ENCODE measurements at places on chromosomes 4 and X.

DNA sequence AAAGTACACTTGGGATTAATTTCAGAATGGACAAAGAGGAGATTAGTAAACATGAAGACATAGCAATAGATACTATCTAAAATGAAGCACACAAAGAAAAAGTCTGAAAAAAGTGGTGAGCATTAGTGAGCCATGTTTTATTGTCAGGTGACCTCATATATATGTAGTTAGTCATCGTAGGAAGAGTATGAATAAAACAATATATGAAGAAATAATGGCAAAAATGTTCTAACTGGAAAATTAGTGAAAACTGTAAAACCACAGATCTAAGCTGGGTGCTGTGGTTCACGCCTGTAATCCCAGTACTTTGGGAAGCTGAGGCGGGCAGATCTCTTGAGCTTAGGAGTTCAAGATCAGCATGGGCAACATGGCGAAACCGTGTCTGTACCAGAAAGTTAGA, 67.9 kb downstream of the RBPJ start:
- no peaks in the 10 kb centered on the region for H3K4me1 ChIP-seq
- H3K4me3 ChIP-seq, result no peak overlapping the region
- no peak overlapping the region for H3K27ac ChIP-seq
- H3K36me3 ChIP-seq, result no peaks in the 10 kb centered on the region
- DNase-seq, result no peak

- H3K27ac ChIP-seq, result no peak overlapping the region
- no peak for DNase-seq
- H3K27me3 ChIP-seq, result no peaks in the 10 kb centered on the region
- no peaks in the 10 kb centered on the region for H3K4me1 ChIP-seq
- no peaks in the 10 kb centered on the region for H3K36me3 ChIP-seq
- no peak overlapping the region for H3K4me3 ChIP-seq
Measured at GRCh38 chrX:29530501-29530900, 684.9 kb upstream of the MAGEB2 start.

- peaks cover 7% of the 10 kb centered on the region for H3K4me1 ChIP-seq
- no peak overlapping the region for H3K4me3 ChIP-seq
- no peak overlapping the region for H3K27ac ChIP-seq
- DNase-seq, result no peak
Measured at GRCh38 chr4:78155616-78156105, 98.5 kb downstream of the FRAS1 start.

DNA sequence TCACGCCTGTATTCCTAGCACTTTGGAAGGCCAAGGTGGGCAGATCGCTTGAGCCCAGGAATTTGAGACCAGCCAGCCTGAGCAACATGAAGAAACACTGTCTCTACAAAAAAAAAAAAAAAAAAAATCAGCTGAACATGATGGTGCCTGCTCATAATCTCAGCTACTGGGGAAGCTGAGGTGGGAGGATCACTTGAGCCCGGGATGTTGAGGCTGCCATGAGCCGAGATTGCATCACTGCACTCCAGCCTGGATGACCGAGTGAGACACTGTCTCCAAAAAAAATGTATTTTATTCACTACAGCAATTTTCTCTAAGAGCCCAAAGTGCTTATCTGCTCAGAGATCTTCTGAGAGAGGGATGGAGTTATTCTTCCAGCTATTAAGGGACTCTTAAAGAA, 215.8 kb upstream of the PPP3CA start:
- no peak overlapping the region for H3K27ac ChIP-seq
- no peak for DNase-seq
- H3K36me3 ChIP-seq, result no peaks in the 10 kb centered on the region
- H3K4me3 ChIP-seq, result no peak overlapping the region

GRCh38 chrX:72714478-72714916, 391 bp upstream of the PHKA1 start:
- no peaks in the 10 kb centered on the region for H3K36me3 ChIP-seq
- peak overlapping the region; percentile 8 for H3K4me3 ChIP-seq
- no peaks in the 10 kb centered on the region for H3K27me3 ChIP-seq
- H3K27ac ChIP-seq, result peak overlapping the region; percentile 90

DNA sequence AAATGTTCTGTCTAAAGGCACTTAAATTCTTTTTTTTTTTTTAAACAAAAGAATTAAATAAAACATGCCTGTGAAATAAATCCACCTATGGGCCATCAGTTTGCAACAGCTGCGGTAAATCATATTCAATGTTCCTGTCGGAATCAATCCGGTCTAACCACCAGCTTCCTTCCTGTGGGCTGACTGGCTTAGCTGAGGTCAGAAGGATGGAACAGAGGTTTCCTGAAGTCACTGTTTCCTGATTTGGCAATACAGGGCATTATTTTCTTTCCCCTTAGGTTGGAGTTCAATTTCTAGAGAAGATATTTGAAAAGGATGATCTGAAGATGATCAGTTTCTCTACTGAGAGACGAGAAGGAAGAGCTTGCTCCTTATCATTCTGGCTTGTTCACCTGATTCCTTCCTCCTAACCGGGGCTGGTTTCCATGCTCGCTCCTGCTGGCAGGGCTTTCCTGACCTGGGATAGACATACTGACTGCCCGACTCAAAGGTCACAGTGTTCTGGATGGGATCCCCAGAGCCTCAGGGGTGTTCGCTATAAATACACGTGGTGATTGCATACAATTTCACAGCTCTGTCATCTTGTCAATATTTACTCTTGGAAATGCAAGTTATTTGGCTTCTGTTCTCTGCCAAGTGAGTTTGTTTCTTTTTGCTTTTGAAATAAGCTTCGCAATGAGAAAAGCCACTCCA, 21.7 kb downstream of the PDLIM3 start:
- peak; percentile 27 for DNase-seq
- no peaks in the 10 kb centered on the region for H3K36me3 ChIP-seq
- H3K4me1 ChIP-seq, result peaks cover 22% of the 10 kb centered on the region

- H3K4me1 ChIP-seq, result no peaks in the 10 kb centered on the region
- DNase-seq, result no peak
- H3K36me3 ChIP-seq, result no peaks in the 10 kb centered on the region
- H3K27ac ChIP-seq, result no peak overlapping the region
- no peak overlapping the region for H3K4me3 ChIP-seq
Measured at GRCh38 chrX:37646254-37646653, 39.3 kb upstream of the XK start.

DNA sequence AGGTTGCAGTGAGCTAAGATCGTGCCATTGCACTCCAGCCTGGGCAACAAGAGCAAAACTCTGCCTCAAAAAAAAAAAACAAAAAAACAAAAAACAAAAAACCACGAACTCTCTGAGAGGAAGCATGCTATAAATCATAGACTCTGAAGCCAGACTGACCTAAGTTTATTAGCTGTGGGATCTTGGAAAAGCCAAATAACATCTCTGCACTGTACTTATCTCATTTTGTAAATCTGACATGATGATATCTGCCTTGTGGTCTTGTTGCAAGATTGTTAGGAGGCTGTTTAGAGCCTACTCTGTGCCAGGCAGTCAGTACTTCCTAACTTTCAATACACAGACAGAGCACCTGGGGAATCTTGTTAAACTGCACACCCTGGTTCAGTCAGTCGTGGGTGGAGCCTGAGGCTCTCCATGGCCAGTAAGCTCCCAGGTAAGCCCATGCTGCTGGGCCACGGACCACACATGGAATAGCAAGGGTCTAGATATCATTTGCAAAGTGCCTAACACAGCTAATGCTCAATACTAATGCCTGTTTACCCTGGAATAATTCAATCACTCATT, 107.6 kb upstream of the SMIM10 start:
- H3K4me3 ChIP-seq, result no peak overlapping the region
- no peak overlapping the region for H3K27ac ChIP-seq
- DNase-seq, result no peak
- no peaks in the 10 kb centered on the region for H3K36me3 ChIP-seq
- no peaks in the 10 kb centered on the region for H3K27me3 ChIP-seq
- no peaks in the 10 kb centered on the region for H3K4me1 ChIP-seq

- no peaks in the 10 kb centered on the region for H3K27me3 ChIP-seq
- no peak overlapping the region for H3K4me3 ChIP-seq
- H3K4me1 ChIP-seq, result peaks cover 5% of the 10 kb centered on the region
- H3K27ac ChIP-seq, result no peak overlapping the region
- no peaks in the 10 kb centered on the region for H3K36me3 ChIP-seq
Measured at GRCh38 chrX:108126661-108127060, 35.1 kb downstream of the ATG4A start.

- DNase-seq, result no peak
- no peak overlapping the region for H3K4me3 ChIP-seq
- H3K36me3 ChIP-seq, result no peaks in the 10 kb centered on the region
- no peaks in the 10 kb centered on the region for H3K4me1 ChIP-seq
- no peaks in the 10 kb centered on the region for H3K27me3 ChIP-seq
Measured at GRCh38 chrX:57952320-57952678, 42.0 kb upstream of the ZXDA start.

DNA sequence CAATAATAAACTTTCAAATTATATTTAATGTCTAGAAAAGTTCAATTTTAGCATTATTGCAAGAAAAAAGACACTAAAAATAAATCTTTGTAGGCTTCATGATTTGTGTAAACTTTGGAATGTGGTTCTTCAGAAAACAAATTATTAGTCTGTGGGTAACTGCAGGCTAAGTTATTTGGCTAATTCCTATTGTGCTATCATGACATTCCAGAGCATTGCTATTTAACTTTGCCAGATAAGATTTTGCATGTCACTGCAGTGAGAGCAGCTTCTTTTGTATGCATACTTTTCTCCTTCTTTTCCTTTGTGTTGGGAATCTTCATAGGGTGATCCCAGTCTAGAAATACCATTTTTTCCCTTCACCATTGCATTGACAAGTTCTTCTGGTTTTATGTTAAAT, 130.0 kb downstream of the AWAT2 start:
- H3K27me3 ChIP-seq, result no peaks in the 10 kb centered on the region
- DNase-seq, result no peak
- H3K4me1 ChIP-seq, result no peaks in the 10 kb centered on the region
- no peaks in the 10 kb centered on the region for H3K36me3 ChIP-seq

- no peaks in the 10 kb centered on the region for H3K27me3 ChIP-seq
- no peak overlapping the region for H3K4me3 ChIP-seq
- DNase-seq, result no peak
- H3K4me1 ChIP-seq, result peaks cover 7% of the 10 kb centered on the region
- H3K36me3 ChIP-seq, result no peaks in the 10 kb centered on the region
Measured at GRCh38 chrX:70442224-70442623, 2.4 kb upstream of the DLG3 start.

DNA sequence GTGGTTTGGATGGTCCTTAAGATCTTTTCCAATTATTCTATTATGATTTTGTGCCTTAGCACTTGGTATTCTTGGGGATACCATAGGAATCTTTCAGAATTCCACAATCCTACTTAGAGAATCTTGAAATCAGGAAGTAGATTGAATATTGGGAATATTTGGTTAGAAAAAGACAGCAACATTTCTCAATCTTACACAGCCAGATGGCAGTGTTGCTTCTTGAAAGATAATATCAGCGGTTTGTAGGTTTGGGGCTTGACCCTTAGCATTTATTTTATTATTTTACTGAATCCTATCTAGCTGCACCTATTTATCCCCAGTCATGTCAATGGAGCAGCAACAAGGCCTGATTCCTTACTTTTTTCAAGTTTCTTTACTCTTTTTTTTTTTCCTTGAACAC, 28.6 kb downstream of the MAGEB1 start:
- H3K36me3 ChIP-seq, result no peaks in the 10 kb centered on the region
- DNase-seq, result no peak
- H3K4me3 ChIP-seq, result no peak overlapping the region
- H3K27me3 ChIP-seq, result no peaks in the 10 kb centered on the region
- no peaks in the 10 kb centered on the region for H3K4me1 ChIP-seq

DNA sequence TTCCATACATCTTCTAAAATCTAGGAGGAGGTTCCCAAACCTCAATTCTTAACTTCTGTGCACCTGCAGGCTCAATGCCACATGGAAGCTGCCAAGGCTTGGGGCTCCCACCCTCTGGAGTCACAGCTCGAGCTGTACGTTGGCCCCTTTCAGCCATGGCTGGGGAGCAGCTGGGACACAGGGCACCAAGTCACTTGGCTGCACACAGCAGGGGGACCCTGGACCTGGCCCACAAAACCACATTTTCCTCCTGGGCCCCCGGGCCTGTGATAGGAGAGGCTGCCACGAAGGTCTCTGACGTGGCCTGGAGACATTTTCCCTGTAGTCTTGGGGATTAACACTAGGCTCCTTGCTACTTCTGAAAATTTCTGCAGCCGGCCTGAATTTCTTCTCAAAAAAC, 8.2 kb upstream of the TENT5D start:
- no peaks in the 10 kb centered on the region for H3K36me3 ChIP-seq
- no peak for DNase-seq
- H3K4me3 ChIP-seq, result no peak overlapping the region

DNA sequence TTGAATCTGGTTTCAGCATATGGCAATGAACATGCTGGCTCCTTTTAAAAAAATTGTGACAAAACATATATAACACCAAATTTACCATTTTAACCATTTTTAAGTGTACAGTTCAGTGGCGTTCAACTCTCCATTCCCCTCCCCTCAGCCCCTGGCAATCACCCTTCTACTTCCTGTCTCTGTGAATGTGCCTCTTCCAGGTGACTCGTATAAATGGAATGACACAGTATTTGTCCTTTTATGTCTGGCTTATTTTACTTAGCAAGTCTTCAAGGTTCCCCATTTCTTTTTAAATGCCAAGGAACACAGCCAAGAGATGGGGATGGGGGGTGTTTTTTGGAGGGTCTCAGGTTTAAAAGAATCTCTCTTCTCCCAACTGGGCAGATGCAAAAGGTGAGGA, 35.4 kb upstream of the BCLAF3 start:
- H3K36me3 ChIP-seq, result no peaks in the 10 kb centered on the region
- H3K4me1 ChIP-seq, result peaks cover 18% of the 10 kb centered on the region
- H3K4me3 ChIP-seq, result no peak overlapping the region
- H3K27ac ChIP-seq, result no peak overlapping the region
- no peaks in the 10 kb centered on the region for H3K27me3 ChIP-seq
- DNase-seq, result no peak

DNA sequence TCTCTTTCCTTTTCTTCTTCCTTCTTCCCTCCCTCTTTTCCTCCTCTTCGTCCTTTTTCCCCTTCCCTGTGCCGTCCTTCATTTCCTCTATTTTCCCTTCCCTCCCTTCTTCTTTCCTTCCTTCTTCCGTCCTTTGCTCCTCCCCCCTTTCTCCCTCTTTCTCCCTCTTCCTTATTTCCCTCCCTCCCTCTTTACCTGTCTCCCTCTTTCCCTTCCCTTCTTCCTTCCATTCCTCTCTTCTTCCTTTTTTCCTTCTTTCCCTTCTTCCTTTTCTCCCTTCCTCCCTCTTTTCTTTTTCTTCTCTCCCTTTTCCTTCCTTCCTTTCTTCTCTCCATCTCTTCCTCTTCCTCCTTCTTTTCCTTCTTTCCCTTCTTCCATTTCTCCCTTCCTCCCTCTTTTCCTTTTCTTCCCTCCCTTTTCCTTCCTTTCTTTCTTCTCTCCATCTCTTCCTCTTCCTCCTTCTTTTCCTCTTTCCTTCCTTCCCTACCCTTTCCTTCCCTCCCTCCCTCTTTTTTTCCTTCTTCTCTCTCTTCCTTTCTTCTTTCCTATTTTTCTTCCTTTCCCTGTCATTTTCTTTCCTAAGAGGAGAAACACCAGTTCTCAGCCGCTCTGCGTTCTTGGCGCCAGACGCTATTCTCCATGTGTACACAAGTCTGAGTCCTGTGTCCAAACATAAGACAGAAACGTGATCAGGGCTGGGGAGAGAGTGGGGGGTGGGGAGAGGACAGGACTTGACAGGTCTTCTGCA, 597.1 kb downstream of the MID1IP1 start:
- no peaks in the 10 kb centered on the region for H3K27me3 ChIP-seq
- no peak overlapping the region for H3K27ac ChIP-seq
- H3K36me3 ChIP-seq, result no peaks in the 10 kb centered on the region
- H3K4me1 ChIP-seq, result no peaks in the 10 kb centered on the region

GRCh38 chr4:95360906-95361695, 187.7 kb downstream of the UNC5C start:
- no peak overlapping the region for H3K27ac ChIP-seq
- no peaks in the 10 kb centered on the region for H3K27me3 ChIP-seq
- H3K4me1 ChIP-seq, result no peaks in the 10 kb centered on the region
- no peak for DNase-seq

Measured in body of pancreas (tissue), 4 donors.